T-helper 9 cell (primary cell): ENCODE measurements at places on chromosomes 3 and 15.

DNA sequence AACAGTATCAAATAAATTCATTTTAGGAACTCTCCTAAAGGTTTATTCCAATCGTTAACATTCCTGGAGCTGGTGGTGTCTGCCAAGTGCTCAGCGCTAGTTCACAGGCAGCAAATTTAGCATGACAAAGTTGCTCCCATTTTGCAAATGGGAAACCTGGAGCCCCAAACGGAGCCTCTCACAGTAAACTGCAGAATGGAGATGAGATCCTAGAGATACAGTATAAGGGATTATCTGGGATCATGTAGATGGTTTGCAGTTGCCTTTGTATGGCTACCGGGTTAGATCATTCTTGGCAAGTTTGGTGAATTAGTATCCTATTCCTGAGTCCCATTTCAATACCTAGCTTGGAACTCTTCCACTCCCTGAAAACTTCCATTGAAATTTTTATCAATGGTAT is 173.7 kb downstream of the CDIN1 start:
- DNase-seq: no peak

GRCh38 chr3:196177967-196178366 is 33.2 kb downstream of the ZDHHC19 start:
- DNase-seq: no peak

DNA sequence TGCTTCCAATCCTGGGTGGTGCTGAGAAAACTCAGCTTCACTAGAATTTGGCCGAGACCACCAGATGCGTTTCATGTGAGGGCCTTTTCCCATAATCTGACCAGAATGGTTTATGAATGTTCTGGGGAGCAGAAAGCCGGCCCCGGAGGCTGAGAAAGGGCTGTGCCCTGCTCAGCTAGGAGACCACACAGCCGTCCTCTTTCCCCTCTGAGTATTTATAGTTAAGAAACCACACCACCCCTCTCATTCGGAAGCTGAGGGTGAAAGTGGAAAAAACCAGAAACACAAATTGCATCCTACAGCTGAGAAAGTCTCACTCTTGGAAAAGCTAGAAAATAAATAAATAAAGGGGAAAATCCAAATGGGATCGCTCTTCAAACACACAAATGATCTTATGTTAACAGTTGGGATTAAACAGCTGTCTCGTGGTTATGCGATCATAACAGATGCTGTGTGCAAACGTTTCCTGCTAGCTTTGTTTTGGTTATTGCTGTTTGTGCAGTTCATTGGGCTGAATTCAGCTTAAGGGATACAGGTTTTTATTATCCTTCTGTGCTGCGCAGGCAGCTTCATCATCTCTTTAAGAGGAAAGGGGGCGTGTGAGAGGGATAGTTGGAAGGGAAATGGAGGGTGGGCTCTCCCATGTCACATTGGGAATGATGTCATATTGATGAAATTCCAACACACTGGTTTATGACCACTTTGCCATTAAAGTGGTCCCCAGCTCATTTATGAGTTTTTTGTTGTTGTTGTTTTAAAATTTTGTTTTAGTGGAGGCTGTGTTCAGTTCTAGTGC is 1026.2 kb upstream of the NR2F2 start:
- DNase-seq: no peak

DNA sequence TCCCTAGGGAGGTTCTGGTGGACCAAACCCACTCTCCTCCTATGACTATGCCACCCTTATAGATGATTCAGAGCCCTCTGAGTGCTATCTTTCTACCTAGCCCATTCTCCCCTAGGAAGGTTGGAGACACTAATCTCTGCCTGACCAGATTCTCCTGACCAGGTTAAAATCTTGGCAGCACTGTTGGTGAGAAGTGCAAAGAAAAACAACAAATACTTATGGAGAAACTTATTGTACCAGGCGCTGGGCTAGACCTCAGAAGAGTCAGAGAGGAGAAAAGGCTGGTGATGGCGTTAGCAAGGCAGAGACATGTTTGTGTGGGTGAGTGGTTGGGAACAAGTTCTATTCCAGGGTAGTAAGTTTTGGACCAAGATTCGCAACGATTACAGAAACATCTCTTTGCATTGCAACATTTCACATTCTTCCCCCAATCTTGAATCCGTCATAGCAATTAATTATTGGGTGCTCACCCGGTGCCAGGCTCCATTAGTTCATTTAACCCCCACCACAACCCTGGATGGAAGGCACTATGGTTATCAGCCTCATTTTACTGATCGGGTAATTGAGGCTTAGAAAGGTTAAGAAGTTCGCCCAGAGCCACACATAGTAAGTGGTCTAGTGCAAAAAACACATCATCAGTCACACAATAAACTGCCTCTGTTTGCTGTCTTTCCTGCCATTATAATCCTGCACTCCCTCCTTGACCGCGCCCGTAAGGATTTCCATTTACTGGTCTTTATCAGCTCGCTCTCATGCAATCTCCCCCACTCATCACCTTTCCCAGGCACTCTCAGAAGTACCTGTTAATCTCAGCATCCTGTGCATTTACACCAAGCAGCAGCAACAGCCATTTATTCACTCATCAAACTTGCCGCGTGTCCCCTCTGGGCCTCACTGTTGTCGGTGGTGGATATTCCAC is 655 bp upstream of the TSPAN3 start:
- no peak for DNase-seq

GRCh38 chr3:70982284-70982683 is 601.2 kb downstream of the FOXP1 start:
- no peak for DNase-seq

DNA sequence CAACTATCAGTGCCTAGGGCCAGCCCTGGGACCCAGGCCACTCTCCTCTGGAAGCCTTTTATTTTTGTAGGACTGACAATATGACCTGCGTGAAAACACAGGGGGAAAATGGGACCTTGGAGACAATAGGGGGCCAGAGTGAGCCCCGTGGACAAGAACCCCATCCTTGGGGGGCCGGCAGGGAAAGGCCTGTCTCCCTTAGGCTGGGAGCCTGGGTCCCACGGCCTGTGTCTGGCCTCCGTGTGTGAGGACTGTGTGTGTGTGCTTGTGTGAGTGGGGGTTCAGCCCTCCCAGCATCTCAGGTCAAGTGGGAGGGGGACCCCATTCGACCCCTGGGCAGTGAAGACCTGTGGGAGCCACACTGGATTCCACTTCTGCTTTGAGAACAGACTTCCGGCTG is 53.3 kb downstream of the EXOG start:
- DNase-seq: no peak

DNA sequence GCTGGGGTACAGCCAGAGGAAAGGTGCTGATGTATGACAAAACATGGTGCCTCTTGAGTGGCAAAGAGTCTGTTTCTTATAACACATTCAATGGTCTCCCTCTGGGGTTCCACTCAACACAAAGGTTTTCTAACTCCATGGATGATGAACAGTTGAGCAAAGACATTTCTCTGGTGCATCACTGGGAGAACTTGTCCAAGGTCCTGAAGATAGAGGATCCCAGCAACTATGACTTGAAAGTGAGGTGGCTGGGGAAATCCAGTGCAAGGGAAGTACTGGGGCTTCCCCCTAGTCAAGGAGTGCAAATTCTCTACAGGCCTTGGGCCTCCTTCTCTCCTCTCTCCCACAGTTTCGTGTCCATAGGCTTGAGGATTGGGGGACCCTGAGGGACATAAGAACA is 431.1 kb downstream of the WDR72 start:
- no peak for DNase-seq

- DNase-seq: no peak
Observed at GRCh38 chr15:91521996-91522395, 331.5 kb upstream of the SLCO3A1 start.

- DNase-seq: no peak
Observed at GRCh38 chr3:168870892-168871291, 775.2 kb upstream of the GOLIM4 start.

DNA sequence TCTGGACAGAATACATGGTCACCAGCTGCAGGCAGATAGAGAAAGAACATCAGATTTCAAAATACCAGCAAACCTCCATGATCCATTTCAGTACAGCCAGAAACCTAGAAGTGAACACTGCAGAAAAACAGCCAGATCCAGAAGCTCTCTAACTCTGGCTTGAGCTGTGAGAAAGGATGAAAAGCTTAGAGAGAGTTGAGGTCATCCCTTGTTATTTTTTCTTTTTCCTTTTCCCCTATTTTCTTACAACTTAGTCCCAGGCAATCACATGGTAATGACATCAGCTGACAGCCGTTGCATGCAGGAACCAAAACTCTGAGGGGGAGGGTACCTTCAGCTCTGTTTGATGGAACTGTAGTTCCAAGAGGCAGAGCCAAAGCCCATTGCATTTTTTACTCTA is 113.2 kb downstream of the TCF12 start:
- no peak for DNase-seq

- DNase-seq: no peak
Observed at GRCh38 chr3:107627962-107628542, 105.3 kb downstream of the BBX start.

DNA sequence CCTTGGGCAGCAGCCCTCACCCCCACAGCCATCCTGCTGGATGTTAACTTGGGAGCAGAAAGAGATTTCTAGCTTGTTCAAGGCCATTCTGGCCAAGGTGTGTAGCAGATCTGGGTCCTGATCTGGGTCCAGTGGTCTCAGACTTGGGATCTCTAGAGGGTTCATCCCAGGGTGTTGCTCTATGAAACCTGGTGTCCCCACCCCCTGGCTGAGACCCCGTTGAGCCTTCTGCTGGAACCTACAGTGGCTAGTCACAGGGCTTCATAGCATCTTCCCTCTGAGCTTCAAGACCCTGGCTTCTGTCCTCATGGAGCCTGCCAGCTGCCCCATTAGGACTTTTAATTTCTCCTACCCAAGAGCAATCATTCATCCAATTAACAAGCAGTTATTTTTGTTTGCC is 64.3 kb downstream of the EPHB1 start:
- no peak for DNase-seq

DNA sequence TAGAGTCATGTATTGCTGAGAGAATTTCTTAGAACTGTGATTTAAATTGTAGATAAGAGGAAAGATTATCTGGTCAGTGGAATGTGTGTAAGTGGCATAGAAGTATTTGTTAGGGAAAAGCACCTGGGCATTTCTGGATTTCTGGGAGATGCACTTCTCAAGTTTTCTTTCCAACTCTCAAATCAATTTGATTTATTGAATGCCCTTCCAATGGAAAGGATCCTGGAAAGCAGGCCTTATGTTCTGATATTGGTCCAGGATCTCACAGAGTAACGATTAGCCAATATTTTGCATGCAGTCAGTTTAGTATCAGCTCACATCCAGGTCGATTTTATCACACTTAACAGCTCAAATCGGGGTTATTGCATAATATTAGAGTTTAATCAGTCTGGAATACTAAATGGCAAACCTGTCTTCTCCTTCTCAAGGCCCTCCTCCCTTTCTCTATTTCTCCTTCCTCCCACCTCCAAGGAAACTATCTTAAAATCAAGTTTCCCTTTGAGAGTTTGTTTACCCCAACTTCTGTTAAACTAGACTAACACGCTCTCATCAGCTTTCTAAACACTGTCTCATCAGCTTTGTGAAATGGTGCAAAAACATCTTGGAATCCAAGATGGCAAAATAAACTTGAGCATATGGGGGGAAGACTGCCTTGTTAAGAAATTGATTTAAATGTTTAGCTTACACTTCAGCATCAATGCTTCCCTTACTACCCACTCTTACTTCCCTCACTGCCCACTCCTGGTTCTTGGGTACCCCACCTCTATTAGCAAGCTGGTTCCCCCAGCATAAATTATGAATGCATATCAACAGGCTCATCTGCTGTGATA is 9.5 kb downstream of the SOX2 start:
- no peak for DNase-seq

DNA sequence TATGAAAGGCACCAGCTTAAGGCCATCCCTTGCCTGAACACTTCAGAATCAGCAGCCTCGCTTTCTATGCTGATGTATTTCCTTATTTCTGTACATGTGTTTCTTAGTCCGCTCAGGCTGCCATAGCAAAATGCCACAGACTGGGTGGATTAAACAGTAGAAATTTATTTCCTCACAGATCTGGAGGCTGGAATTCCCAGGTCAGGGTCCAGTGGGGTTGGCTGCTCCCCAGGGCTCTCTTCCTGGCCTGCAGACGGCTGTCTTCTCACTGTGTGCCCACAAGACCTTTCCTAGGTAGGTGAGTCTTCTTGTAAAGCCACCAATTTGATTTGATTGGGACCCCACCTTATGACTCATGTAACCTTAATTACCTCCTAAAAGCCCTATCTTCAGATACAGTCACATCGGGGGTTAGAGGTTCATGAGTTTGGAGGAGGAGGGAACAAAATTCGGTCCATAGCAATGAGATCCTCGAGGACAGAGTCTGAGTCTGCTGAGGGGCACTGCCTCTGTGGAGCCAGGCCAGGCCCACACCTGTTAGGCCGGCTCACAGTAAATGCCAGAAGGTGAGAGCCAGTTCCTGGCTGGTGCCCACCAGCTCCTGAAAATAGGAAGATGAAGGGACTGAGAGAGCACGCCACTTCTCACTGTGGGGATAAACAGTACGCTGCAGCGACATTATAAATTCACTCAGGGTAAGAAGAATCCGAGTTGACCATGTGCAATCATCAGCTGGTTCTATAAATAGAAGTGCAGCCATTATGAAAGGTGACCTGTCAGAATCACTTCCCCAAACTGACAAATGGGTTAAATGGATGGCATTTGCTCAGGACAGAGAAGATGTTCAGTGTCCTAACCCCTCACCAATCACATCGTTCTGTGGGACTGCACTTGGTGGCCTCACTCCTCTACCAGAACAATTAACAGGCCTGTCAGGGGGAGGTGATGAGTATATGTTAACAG is 41.1 kb downstream of the CTXND1 start:
- DNase-seq: no peak

DNA sequence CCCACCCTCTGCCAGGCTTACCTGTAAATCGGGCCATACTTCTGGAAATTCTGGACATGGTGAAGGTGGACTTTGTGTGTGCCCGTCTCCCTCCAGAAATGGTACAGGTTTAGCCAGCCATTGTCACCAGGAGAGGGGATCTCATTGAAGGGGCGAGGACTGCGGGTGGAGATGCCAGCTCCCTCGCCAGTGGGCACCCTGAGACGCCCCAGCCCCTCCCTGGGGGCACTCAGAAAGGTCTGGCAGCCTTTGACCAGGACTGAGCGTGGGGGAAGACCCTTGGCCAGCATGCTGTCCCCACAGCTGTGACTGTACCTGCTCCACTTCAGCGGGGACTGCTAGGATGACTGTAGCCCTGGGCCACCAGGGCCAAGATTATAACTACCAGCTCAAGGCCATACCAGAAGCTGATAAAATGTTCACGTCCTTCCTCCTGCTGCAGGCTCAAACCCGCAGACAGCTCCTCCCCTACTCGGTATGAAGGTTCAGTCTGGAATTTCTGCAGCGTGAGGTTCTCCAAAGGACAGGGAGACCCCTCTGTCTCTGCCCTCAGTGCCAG is at the start of gene CYP11A1:
Gene CYP11A1, minus strand, starts transcription at position 351 of the 559 bp plus-strand sequence. Its CDS starts 61 bp downstream, at position 290.
- DNase-seq: no peak
